Activated T-cell treated with anti-CD3 and anti-CD28 coated beads, Interleukin-2, amount 50 U/mL, for 1 hour (primary cell): ENCODE measurements at places on chromosomes 7 and 10.

DNA sequence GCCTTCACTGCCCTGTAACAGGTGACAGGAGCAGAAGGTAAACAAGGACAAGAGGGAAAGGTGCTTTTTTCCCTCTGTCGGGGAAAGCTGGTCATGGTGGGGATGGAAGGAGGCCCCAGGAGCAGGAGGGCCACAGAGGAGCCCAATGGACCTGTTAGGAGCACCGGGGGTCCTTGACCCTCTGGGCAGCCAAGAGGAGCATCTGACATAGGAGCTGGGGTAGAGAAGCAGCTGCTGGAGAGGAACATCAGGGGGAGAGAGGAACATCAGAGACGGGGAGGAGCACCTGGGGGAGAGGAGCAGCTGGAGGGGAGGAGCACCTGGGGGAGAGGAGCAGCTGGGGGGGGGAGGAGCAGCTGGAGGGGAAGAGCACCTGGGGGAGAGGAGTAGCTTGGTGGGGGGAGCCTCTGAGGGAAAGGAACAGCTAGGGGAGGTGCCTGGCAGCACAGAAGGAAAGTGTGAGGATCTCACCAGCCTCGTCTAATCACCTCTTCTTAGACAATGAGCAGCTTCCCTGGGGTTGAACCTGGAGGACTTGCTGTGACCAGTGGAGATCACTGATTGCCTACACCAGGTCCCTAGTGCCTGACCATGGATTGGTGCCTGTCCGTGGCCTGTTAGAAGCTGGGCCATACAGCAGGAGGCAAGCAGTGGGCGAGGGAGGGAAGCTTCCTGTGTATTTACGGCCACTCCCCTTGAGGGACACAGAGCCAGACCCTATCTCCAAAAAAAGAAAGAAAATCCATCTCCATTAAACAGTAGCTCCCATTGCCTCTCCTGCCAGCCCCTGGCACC, 37.6 kb downstream of the JAKMIP3 start:
- no peak for DNase-seq

GRCh38 chr10:132199854-132200311, 13.1 kb downstream of the DPYSL4 start:
- DNase-seq = no peak

GRCh38 chr10:43197834-43198681, 59.8 kb downstream of the CSGALNACT2 start:
- DNase-seq = no peak

GRCh38 chr7:70347463-70348254, 749.4 kb downstream of the AUTS2 start:
- no peak for DNase-seq

- no peak for DNase-seq
Measured at GRCh38 chr7:67343572-67343971, 346.9 kb downstream of the TYW1 start.

GRCh38 chr10:58888957-58889356, 287.5 kb upstream of the PHYHIPL start:
- DNase-seq = no peak

DNA sequence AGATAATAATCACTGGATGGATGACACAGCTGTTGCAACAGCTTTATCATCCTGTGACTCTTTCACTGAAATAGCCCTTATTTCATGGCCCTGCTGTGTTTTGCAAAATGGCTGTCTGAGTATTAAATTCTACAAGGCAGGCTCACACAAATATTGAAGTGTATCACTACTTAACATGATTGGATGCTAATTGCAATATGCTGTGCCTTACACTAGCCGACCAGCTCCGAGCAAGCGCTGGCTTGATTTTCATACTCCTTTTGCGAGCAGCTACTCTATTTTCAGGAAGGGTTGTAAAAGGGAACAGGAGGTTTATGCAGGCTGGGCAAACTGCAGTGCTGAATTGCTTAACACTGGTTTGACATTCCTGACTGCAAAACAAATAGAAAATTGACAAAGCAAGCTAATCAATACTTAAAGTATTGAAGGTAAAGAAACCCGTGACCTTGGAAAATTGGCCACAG, 121.6 kb downstream of the CACNB2 start:
- DNase-seq = no peak

DNA sequence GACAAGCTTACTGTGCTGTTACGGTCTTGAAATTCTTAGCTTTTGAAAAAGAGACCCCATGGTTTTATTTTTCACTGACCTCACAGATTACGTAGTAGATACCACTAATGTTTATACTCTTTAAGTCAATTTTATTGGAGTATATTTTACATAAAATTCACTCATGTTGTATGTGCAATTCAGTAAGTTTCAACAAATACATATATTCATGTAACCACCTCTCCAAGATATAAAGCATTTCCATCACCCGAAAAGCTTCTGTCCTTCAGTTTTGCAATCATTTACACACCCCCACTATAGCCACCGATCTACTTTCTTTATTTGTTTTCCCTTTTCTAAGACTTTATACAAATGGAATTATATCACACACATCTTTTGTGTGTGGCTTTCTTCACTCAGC, 199.2 kb downstream of the PHF14 start:
- no peak for DNase-seq

GRCh38 chr7:29779017-29779416, 27.3 kb upstream of the WIPF3 start:
- DNase-seq = no peak

GRCh38 chr7:158016180-158017097, 571.2 kb downstream of the PTPRN2 start:
- no peak for DNase-seq

- DNase-seq = peak; percentile 62
Measured at GRCh38 chr10:11017570-11018431, at the start of gene CELF2. Gene CELF2 (plus strand): TSS chr10:11017872. CDS start chr10:11018090, 218 bp downstream.

GRCh38 chr10:5658871-5659618, 7.3 kb downstream of the ASB13 start:
- no peak for DNase-seq

- DNase-seq = no peak
Measured at GRCh38 chr7:96675548-96675947, 34.1 kb downstream of the SEM1 start.

DNA sequence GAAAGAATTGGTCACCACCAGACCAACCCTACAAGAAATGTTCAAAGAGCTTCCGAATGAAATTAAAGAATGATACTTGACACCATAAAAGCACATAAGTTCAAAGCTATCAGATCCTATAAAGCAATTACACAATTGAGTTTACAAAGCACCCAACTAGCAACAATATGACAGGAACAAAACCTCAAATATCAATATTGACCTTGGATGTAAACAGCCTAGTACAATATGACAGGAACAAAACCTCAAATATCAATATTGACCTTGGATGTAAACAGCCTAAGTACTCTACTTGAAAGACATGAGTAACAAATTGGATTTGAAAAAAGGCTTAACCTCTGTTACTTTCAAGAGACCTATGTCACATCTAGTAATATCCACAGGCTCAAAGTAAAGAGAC, 1201.4 kb downstream of the XPNPEP1 start:
- DNase-seq = no peak

- no peak for DNase-seq
Measured at GRCh38 chr7:33044986-33045385, 17.6 kb downstream of the NT5C3A start.

DNA sequence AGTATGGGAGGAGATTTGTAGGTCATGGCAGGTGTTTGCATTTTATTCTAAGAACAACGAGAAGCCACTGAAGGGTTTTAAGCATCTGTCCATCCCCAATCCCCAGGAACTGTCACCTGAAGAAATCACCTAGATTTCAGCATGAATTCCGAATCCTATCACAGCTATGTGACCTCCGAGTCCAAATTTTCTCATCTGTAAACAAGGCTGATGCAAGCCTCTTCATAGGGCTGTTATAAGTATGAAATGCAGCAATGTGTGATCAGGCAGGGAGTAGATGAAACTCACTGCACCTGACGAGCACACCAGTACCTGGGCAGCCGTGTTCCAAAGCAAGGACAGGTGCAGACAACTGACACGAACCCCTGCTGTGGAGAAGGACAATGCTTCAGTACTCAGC, 14.0 kb downstream of the HABP2 start:
- DNase-seq = no peak

- DNase-seq = peak; percentile 42
Measured at GRCh38 chr10:60732198-60732806, 46.0 kb upstream of the CDK1 start.

- DNase-seq = no peak
Measured at GRCh38 chr7:103686064-103686463, 240.1 kb upstream of the SLC26A5 start.

GRCh38 chr10:123427165-123427786, 238.9 kb upstream of the GPR26 start:
- no peak for DNase-seq

GRCh38 chr7:37109843-37110242, 338.8 kb downstream of the ELMO1 start:
- DNase-seq = no peak

GRCh38 chr10:43688348-43688892, 39.7 kb upstream of the ZNF32 start:
- DNase-seq = no peak

- DNase-seq = no peak
Measured at GRCh38 chr10:115084277-115084850, 8.8 kb upstream of the ATRNL1 start.

GRCh38 chr7:378041-378420, 88.1 kb downstream of the FOXL3 start:
- peak; percentile 15 for DNase-seq

DNA sequence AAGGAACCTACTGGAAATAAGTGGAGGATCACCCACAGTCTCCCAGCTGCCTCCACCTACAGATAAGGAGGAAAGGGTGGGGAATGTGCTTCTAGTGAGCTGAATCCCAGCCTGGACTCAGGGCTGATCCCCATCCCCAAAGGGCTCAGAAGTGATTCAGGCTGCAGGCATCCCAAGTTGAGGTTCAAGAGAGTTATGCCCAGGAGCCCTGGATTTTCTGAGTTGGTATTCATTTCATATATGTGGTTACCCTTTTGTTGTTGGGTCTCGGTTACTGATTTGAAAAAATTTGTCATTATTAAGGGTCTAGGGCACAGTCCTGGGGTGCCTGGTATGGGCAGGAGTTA, 30.0 kb upstream of the SRGN start:
- DNase-seq = no peak

- DNase-seq = peak; percentile 44
Measured at GRCh38 chr7:23680414-23681405, 711 bp downstream of the FAM221A start.

- DNase-seq = no peak
Measured at GRCh38 chr7:136067277-136067676, 90.1 kb upstream of the MTPN start.

- DNase-seq = no peak
Measured at GRCh38 chr7:77651575-77652162, 44.6 kb upstream of the RSBN1L start.

GRCh38 chr10:105769248-105770184, 1128.4 kb downstream of the SORCS3 start:
- DNase-seq = no peak

DNA sequence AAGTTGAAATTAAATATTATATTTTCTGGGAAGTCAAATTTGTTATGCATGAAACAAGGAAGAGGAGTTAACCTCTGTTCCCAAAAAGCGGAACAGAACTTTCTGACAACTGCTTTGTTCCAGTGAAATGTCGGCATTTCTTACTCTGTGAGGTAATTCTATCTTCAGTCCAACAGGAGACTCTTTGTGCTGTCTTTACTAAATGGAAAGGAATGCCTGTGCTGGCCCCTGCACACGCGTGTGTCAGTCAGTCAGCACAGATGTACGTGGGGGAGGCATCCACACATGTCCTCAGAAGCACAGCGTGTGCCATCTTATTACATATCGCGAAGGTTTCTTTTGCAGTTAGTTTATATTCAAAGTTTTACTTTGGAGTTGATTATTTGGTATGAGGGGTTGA, 37.5 kb downstream of the NET1 start:
- DNase-seq = no peak

- no peak for DNase-seq
Measured at GRCh38 chr7:82039621-82040020, 269.8 kb upstream of the HGF start.

- DNase-seq = no peak
Measured at GRCh38 chr10:1213252-1214070, 157.3 kb downstream of the WDR37 start.

- peak; percentile 33 for DNase-seq
Measured at GRCh38 chr7:5997210-5997808, 11.5 kb downstream of the PMS2 start.

GRCh38 chr7:131431289-131431688, 103.6 kb downstream of the MKLN1 start:
- DNase-seq = no peak

- DNase-seq = no peak
Measured at GRCh38 chr7:87704590-87704989, 76.4 kb downstream of the RUNDC3B start.

GRCh38 chr7:97024209-97025129, at the start of gene DLX5:
Gene DLX5 (minus strand): TSS chr7:97024831. CDS start chr7:97024623, 208 bp downstream.
- DNase-seq = no peak

DNA sequence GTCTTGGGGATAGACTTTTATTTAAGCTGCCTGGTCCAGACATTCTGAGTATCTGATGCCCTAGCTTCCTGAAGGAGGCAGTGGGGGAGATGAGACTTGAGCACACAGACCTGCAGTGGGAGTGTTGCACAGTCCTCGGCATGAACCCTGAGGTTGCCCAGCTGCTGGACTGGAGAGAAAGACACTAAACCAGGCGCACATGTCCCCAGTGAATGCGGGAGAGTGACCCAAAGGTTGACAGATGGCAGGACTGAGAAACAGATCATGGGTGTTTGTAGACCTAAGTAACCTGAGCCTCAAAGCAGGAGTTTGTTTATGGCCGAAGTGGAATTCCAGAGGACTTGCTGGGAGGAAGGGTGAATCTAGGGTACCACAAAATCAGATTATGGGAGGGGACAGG, 15.7 kb upstream of the MSRB2 start:
- DNase-seq = no peak

DNA sequence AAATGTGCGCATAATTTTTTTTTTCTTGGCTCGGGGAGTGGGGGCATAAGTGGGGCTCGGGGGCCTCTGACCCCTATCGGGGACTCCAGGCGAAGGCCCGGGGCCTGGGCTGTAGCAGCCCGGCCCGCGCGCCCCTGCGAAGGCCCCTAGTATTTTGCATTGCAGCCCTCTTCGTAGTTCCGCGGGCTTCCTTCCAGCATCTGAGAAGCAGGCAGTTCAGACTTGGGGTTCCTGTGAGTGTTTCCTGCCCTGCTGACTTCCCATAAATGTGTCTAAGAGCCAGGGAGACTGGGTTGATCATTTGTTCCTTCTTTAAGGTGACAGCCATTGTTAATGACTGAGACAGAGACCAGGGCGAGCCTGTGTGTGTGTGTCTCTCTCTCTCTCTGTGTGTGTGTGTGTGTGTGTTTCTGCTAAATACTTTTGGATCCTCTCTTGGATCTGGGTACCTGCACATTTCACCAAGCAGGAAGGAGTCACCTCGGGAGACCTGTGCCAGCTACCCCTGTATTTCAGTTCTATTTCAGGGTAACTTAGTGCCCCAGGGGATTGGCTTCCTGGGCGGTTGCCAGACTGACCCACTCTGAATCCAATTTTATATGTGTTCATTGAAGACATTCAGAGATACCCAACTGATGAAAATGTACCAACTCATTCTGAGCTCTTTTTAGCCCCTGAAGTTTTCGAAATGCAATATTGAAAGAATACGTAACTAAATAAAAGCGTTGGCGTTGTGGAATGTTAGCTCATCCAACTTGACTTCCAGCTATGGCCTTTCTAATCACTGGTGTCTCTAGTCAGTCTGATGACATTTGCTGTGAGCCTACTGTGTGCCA, 805 bp downstream of the MSRB2 start:
- peak; percentile 46 for DNase-seq
